ENCODE measurements at places on chromosomes 1 and 21.

DNA sequence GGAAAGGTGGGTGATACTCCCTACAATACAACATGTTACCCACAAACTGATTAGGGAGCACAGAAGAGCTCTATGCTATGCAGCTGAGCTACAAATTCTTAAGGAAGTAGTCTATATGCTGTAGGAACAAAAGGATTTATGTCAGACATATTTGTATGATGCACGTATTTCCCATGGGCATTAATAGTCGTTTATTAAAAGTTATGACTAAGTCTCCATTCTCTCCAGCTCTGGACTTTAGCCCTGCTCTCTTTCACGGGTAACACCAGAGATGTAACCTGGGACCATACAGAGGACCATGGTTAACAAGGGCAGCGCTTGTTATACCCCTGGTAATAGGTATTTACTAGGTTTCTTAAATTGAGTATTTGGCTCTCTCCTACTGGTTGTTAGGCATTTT is 168.2 kb upstream of the C1orf105 start:
- no peak for DNase-seq

- no peak for DNase-seq
Observed at GRCh38 chr1:233320023-233320422, 7.5 kb upstream of the MAP3K21 start.

DNA sequence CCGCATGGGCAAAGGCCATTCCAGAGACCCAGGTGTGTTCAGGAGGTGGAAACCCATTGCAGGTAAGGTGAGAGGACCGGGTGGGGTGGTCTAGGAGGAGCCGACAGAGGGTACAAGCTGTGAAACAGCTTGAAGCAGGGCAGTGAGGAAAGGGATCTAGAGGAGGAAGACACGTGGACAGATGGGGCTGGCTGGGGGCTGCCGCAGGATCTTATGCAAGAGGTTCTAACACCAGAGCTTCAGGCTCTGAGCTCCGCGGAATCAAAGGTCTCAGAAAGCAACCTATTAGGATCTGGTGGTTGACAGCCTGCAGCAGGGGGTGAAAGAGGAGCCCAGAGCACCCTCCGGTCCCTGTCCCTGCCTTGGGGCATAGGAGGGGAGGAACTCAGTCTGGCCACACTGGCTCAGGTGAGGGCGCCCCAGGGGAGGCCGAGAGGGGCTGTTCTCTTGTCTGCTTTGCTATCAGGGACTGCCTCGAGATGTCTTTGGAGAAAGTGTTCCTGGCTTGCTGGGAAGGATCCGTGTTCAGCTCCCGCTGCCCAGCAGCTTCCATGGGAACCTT is 1.9 kb downstream of the TFF1 start:
- no peak for DNase-seq

DNA sequence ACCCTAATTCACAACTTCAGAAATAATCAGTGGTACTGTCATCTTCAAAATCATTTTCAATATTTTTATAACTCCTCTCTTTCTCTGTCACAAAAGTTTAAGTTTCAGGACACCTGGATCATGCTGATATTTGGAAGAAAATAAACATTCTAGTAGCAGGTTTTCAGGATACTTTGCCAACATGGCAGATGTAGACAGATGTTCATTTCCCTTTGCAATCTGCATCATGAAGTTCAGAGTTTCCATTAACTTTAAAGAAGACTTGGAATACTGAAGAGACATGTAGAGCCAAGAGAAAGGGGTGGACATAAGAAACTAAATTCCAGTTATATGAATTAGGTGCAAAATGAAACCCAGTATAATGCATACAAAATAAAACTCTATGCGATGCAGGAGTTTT is 218.1 kb downstream of the USH2A start:
- DNase-seq, result no peak

DNA sequence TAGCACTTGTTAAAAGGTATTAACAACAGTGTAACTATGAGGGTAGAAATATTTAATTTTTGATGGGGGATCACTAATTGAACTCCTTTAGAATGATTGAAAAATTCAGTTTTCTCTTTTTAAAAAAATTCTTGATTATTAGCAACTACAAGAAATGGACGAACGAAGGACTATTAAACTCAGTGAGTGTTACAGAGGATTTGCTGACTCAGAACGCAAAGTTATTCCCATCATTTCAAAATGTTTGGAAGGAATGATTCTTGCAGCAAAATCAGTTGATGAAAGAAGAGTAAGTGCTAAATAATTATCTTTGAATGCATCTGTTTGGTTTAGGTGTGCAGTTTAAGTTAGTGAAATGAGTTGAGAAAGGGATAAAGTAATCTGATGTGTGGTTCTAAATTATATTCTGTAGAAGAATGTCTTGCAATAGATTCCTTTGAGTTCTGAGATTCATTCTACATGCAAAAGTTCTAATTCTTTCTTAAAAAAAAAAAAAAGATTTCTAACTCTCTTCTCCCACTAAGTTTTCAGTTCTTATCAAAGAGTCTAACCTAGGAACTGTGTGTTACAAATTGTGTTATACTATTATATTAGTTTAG is 85.0 kb downstream of the FNBP1L start:
- no peak for DNase-seq

DNA sequence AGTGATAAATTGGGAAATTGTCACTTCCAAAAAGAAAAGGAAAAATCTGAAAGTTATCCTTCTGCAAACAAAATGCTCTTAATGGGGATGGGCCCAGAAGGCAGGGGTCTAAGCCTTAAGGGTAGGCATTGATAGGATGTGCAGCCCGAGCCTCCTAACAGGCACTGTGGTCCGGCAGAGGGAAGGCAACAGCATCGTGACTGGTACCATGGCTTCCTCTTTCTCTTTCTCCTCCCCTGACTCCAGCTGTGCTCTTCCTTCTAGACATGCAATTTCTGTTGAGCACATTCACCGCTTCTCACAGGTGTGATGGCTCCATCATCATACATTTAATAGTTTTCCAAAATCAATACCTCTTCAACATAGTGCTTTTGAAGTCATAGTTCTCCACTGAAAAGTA is 91.5 kb downstream of the SELENOF start:
- DNase-seq, result no peak

GRCh38 chr21:45211661-45212060 is 76.0 kb downstream of the POFUT2 start:
- DNase-seq, result no peak

DNA sequence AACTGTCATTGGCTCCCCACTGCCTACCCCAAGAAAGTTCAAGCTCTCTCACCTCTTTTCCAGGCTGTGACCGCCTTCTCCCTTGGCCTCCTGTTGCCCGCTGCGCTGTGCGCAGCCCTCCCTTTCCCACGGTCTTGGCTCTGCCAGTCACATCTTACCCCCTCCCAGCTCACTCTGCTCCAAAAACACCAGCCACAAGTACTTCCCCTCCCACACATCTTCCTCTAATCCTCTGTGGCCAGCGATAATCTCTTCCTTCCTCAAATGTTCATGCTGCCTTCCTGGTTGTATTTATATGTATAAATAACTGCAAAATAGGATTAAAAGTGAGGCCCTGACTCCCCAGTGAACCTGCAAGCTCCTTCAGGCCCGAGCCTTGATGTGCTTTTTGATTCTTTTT is 81.8 kb downstream of the AJAP1 start:
- no peak for DNase-seq

GRCh38 chr1:84303314-84303830 is 1.9 kb downstream of the SAMD13 start:
- peak; percentile 17 for DNase-seq

DNA sequence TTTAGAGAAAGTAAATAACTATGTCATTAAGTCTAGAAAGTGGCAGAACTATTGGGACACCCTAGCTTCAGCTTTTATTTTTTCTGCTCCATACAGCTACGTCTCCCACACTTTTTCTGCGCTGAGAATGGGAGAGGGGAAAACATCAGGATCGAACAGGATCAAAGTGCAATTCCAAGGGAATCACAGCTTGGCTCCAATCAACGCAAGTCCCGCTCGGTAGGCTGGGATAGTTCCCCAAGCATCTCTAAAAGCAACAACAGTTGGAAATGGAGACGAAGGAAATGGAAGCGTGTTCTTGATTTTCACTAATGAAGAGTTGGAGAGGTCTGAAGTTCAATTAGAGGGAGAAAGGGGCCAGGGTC is 536 bp downstream of the HMGCL start:
- DNase-seq, result no peak

DNA sequence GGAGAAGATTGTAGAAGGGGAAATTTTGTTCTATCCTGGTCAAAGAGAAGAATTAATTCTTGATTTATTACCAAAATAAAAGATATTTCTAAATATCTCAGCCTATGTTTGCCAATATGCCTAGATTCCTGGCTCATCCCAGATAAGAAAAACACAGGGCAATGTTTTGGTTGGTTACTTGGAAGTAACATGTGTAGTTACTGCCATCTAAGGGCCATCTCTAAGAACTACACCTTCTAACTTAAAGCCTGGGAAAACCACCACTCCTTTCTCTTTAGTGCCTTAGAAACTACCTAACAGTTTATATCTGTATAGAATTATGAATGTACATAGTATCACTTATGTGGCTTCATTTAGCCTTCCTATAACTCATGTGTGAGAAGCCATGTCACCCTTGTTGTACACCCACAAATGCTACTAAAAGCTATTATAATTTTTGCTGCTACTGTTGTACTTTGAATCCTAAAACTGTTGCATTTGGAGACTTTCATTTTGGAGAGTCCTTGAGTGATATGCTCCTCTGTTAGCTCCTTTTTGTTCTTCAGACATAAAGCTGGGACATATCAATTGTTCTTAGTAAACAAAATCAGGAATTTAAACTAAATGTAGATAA is 4.5 kb downstream of the AIM2 start:
- peak; percentile 80 for DNase-seq

- DNase-seq, result no peak
Observed at GRCh38 chr1:36446271-36446670, 4.0 kb downstream of the OSCP1 start.

GRCh38 chr1:57996400-57996799 is 550.1 kb downstream of the OMA1 start:
- DNase-seq, result no peak

DNA sequence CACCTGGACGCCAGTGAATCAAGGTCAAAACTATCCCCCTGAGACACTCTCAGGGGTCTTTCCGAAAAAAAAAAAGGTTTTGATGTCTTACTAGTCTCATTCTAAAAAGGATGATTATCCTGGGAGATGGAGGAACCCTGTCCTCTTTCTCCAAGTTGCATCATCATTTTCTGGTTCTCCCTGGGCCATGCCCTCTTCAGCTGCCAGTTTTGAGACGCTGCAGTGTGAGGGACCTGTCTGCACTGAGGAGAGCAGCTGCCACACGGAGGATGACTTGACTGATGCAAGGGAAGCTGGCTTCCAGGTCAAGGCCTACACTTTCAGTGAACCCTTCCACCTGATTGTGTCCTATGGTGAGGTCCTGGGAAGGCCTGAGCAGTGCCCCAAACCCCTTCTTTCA is 3.5 kb downstream of the FCRLA start:
- DNase-seq, result no peak

DNA sequence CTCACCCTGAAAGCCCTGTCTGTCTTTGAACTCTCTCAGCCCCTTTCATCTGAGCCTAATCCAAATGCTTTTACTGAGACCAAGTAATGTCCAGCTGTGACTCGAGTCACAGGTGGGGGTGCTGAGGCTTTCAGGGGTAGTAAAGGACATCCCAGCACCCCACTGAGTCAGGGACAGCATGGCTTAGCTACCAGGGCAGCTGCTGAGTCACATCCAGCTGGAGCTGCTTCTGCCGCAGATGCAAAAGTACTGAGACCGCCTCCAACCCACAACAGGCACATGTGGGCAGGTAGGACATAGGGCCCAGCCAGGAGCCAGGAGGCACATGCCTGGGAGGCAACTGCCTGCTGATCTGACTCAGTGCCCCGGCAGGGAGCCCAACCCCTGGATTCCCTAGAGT is 6.7 kb upstream of the VSIG8 start:
- DNase-seq, result peak; percentile 86

DNA sequence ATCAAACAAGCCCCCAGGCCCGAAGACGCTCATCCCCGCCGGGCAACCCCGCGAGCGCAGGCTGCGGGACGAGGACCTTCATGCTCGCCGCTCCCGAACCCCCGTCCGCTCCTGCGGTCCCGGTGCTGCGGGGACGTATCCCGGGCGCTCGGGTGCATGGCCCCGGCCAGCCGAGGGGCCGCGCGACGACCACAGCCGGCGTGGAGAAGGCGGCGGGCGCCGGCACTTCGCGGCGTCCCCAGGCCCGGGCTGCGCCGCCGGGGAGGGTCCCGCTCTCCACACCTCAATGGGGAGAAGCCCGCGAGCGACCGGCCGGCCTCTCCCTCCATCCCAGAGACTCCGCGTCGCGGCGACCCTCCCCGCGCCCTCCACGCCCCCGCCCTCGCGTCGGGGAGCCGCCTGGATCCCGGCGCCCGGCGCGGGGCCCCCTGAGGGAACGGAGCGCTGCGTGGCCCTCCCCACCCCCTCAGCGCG is 401 bp downstream of the ERRFI1 start:
- no peak for DNase-seq

DNA sequence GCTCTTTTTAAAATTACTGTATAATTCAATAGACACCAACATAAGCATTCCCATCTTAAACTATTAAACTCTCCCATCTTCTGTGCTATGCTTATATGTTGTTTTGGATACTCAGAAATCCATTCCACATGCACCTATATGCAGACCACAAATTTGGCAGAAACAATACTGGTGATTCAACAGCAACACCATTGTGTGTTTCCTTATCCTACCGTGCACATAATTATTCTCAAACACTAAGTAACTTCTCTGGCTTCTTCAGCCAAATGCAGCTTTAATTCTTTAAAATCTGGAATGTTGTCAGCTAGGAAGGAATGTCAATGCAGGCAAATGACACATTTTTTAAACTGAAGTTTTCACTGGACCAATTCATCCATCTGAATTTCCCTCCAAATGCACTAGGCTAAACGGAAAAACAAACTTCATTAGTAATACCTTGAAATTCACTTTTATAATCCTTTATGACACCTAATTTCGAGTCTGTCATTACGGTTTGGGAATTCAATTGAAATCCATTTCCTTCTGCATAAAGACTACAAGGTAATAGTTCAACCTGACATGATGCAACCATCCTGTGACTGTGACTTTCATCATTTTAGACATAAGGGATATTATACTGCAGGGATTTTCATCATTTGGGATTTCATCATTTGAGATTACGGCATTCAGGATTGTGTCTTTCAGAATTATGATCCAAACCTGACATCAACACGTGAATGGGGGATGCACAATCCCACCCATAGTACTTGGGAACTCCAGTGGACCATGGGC is 308.5 kb downstream of the LTN1 start:
- no peak for DNase-seq

DNA sequence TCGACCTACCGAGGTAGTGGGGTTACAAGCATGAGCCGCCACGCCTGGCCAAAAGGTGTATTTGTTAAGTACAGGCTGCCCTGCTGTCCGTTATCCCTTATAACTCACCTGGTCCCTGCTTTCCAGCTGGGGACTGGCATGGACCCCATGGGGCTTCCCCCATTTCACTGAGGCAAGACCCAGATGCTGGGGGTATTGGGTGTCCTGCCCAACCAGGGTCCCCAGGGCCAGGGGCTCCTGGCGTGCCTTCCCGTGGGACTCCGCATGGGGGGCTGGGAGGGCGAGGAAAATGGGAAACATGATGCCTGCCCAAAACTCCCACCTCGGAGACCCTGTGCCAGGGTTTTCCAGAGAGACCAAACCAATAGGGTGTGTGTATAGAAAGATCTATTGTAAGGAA is 64.4 kb downstream of the FAAP20 start:
- DNase-seq, result no peak

GRCh38 chr1:62337706-62338631 is 18.7 kb upstream of the KANK4 start:
- no peak for DNase-seq
